Muscle of back (tissue), 13 donors: ENCODE measurements at places on chromosomes 7 and 10.
A peak's percentile ranks its signal among the peaks of the same experiment; 100 is the strongest.

GRCh38 chr10:4205113-4205512 lies 420.1 kb upstream of the KLF6 start:
- DNase-seq: no peak

- no peak for DNase-seq
These were observed 27.0 kb downstream of the PPP1R3A start for GRCh38 chr7:113891828-113892227.

- DNase-seq: no peak
These were observed 32.8 kb downstream of the TMEM60 start for GRCh38 chr7:77765481-77765880.

DNA sequence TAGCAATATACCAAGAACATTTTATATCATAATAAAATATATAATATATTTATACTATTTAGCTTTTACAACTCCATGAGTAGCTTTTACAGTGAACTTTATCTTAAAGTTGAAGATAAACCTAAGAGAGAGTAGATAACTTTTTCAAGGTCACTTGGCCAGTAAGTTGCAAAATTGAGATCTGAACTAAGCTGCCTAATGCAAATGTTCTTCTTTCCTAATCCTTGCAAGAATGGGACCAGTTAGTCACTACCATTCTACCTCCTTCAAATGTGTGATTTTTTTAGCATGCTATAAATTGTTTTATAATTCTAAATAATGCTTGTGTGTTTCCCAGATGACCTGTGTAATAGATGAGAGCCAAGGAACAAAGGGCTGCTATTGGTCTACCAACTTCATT lies 47.8 kb downstream of the CH25H start:
- DNase-seq: no peak

DNA sequence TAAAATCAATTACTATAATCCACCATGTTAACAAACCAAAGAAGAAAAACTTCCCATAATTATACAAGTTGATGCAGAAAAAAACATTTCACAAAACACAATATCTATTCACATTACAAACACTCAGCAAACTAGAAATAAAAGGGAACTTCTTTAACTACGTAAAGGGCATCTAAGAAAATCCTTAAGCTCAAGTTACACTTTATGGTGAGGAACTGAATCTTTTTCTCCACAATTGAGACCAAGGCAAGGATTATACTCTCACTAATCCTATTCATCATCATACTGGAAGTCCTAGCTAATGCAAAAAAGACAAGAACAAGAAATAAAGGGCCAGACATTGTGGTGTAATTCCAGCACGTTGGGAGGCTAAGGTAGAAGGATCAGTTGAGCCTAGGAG lies 159.9 kb downstream of the ZNF365 start:
- DNase-seq: no peak

GRCh38 chr7:73970801-73971229 lies 57.2 kb upstream of the ELN start:
- DNase-seq: no peak

- peak; percentile 49 for DNase-seq
These were observed 538.5 kb downstream of the HTR7 start for GRCh38 chr10:90319188-90319914.

DNA sequence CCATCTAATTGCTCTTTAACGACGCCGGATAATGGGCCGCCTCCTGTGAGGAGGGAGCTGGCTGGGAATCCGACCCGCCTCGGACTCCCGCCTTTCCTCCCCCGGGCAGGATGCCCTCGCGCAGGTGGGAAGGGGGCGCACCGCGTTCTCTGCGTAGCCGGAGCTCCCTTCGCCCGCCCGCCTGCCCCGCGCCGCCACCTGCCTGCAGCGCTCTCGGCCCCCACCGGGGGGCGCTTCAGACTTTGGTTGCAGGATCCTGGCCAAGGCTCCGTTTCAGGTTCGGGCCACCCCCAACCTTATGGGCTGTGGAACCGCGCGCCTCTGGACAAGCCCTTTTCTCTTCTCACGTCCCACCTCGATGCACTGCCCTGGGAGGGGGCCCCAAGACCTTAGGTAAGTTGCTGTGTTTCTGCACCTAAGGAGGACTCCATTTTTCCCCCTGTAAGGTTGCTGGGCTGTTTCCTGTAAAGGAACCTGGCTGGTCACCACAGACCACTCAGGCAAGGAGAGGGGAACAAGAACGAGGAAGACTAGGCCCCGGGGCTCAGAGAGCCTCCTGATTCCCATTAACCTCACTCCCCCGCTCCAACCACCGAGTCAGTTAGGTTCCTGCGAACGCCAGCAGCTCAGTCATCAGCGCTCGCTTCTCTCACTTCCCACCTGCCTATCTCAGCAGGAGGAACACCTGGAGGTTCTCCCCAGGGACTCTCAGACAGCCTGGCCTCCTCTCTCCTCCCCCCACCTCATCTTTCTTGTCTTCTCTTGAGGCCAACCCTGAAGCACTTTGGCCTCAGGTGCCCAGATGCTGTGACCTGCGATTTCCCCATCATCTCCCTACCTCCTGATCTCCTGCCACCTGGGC lies 11.3 kb upstream of the KAZALD1 start:
- DNase-seq: no peak
